Endothelial cell (in vitro differentiated cells): ENCODE measurements at places on chromosomes 4 and X.

- no peak for DNase-seq
Measured at GRCh38 chr4:121459026-121459425, 78.2 kb upstream of the QRFPR start.

- DNase-seq, result no peak
Measured at GRCh38 chr4:21710179-21710835, 238.3 kb downstream of the KCNIP4 start.

GRCh38 chrX:75748431-75748830 is 36.6 kb downstream of the MAGEE2 start:
- no peak for DNase-seq

DNA sequence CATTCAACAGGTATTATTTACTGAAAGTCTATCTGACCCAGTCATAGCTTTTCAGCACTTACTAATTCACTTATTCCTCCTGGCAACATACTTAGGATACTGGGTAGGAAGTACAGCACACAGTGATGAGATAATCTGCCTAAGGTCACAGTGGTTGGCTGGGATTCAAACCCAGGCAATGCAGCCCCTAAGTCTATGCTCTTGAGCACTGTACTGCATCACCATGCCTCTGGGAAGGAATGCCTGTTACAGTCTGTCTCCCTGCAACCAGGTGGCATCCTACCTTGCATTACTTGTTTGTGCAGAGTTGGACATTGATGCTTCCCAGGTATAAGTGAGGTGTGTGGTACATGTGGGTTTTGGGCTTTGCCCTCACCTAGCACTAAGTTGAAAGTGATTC is 21.5 kb upstream of the LRAT start:
- no peak for DNase-seq

GRCh38 chr4:183666088-183666487 is 7.0 kb downstream of the TRAPPC11 start:
- no peak for DNase-seq

DNA sequence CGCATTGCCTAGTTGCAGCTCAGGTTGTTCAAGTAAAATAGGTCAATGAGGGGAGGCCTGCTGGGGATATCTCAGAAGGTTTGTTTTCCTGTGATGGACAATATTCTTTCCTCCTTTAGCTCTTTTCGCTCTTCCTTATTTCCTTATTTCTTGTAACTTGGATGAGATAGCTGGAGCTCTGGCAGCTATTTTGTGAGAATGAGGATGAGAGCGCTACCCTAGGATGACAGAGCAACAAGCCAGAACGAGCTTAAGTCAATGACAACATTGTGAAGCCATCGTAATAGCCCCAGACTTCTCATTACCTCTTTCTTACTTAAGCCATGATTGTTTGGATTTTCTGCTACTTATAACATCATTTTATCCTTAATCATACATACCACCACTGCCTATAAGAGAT is 124.3 kb upstream of the GATB start:
- DNase-seq, result no peak

GRCh38 chr4:102388611-102389010 is 43.3 kb upstream of the SLC39A8 start:
- DNase-seq, result no peak

- DNase-seq, result no peak
Measured at GRCh38 chr4:30755346-30755745, 35.2 kb downstream of the PCDH7 start.

DNA sequence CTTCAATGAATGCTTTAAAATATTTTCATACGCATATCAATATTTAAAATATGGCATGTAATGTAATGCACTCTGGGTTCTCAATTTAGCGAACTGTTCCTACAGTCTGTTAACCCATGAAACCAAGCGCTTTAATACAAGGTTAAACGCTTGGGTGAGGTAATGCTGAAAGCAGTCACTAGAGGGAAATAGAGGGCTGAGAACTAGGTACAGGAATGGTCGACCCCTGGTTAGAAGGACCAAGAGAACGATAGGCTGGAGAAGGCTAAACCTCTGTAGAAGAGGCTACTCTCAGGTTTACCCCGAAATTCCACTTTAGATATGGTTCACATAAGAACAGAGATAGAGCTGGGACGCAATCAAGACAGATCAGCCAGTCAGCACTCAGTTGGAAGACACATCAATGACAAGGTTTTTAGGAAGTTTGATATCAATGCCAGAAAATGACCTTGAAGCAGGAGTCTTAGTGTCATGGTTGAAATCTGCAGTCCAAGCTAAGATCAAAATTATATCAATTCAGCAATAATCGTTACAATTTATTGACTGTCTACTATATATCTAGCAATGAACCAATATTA is 26.9 kb downstream of the ARSJ start:
- peak; percentile 65 for DNase-seq

GRCh38 chr4:175419236-175419718 is 392.8 kb downstream of the GPM6A start:
- no peak for DNase-seq

DNA sequence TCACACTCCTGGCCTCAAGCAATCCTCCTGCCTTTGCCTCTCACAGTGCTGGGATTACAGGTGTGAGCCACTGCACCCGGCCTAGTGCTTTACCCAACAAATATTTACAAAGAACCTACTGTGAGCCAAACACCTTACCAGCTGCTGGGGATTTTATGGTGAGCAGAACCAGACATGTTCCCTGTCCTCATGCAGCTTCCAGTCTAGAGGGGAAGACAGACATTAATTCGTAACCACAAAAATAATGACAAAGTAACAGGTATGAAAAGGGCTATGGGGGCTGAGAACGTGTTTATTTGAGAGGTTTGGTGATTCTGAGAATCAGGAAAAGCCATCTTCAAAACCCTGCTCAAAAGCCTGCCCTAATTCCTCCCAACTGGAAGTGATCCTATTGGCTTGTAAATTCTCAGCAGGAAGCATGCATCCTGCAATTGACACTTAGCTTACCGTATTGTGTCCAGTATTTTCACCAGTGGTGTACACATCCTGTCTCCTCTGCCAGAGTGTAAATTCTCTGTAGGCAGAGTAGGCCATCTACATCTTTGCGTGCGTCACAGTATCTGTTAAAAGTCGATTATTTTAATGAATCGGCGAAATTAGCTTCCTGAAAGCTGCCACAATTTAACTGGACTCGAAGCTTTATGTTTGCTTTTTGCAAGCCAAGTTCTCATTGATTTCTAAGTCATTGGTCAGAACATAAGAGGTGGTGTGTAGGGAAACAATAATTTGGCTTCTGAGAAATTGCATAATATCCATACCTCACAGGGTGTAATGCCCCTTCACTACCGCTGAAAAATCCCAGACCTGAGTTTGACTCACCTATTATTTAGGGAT is 67.0 kb downstream of the TMEM156 start:
- no peak for DNase-seq

DNA sequence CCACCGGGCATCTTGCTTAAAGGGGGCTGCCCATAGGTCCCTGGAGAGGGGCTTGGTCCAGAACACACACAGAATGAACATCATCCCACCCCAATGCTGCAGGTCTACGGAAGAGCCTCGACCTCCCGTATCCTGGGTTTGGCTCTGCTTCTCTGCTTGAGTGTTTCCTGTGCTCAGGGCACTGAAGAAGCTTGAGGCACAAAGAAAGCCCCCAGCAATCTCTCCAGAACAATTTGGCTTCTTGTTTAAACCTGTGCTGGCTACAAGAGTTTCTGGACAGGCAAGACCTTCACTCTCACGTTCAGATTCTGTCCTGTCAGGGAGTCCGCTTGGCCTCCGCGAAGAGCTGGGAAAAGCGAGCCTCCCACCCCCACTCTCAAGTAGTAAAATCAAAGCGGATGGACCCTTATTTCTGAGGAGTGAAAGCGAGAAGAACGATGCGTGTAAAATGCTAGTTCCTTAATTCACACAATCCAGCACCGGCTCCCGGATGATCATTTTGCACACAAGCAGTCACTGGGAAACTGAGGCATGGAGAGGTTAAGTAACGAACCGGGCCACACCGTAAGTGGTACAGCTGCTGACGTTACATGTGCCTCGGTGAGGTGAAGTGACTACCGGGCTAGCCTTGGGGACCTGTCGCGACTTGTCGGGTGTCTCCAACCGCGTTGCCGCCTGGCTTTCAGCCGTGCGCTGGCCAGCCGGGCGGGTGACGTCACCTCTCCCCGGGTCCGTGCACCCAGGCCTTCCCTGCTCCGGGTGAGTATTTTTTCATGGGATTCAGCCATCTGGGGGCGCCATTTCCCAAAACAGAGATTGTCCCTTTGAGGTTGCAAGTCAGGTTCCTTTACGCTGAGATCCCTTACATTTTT is 3.1 kb upstream of the SFRP2 start:
- DNase-seq, result peak; percentile 82

DNA sequence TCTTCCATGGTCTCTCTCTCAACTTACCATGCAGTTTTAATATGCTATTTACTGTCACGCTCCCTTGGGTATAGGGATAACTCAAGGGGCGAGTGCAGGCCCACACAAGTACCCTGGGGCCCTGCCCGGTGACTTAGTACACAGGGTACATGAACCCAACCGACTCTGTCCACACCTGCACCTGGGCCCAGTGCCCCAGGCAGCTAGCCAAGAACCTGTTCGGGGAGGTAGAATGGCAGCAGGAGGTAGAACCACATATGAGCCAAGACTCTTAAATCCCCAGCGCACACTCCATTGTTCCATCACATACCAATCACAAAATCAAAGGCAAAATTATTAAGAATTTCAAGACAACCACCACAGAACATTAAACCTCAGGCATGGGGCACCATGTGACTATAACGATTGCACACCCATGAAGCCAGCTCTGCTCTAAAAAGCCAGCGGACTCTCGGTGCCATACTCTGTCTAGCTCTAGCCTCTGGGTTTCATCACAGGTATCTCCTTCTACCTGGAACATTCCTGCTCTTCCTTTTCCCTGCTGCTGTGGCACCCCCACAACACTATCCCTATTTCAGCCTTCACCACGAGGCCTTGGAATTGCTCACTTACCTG is 14.6 kb downstream of the PHF8 start:
- DNase-seq, result no peak

DNA sequence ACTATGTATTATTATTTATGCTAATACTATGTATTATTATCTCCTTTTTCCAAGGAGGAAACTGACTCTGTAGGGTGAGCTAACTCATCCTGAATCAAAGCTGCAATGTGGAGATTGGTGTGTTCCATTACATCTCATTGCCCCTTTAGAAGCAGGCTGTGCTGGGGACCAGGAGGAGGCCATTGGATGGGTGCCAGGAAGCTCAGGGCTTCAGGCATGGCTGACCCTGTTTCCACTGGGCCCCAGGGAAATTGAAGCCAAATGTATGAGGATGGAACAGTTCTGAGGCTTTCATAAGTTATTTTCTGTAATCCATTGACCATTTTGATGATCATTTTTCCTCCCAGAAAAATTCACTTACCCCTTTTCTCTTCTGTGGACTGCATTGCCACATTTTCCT is 418.8 kb upstream of the ZFP42 start:
- no peak for DNase-seq

DNA sequence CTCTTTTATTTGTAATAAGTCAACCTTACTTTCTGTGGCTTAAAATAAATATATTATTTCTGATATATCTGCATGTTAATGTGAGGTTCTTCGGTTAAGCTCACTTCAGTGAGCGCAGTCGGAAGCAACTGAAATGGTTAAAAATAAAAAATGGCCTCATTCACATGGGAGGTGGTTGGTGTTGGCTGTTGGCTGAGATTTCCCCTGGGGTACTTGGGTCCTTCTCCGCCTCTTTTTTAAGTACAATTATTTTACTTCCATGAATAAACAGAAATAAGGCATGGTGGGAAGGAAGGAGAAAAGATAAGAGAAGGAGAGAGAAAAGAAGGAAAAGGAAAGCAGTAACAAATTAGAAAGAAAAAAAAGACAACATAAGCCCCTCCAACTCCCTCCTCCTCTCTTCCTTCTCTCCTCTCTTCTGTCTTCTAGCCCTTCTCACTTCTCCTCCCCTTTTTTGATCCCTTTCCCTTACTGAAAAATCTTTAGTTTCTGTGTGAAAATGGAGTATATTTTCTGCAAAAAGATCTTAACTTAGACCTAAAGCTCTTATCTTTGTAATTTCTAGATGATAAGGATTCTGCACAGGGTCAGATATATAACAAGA is 19.7 kb upstream of the CXCL3 start:
- no peak for DNase-seq

DNA sequence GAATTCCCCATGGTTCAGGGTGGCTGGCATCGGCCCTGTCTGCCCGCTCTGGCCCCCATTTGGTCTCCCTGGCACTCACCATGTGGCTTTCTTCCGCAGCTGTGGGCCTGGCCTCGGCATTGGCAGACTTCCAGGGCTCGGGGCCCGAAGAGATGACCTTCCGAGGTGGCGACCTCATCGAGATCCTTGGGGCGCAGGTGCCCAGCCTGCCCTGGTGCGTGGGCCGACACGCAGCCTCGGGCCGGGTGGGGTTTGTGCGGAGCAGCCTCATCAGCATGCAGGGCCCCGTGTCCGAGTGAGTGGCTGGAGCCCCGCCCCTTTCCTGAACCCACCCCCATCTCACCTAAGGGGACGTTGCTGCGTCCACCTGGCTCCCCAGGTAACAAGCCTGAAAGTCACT is 20.1 kb downstream of the SH3TC1 start:
- DNase-seq, result no peak

GRCh38 chrX:22795671-22796070 is 204.1 kb upstream of the DDX53 start:
- DNase-seq, result no peak

DNA sequence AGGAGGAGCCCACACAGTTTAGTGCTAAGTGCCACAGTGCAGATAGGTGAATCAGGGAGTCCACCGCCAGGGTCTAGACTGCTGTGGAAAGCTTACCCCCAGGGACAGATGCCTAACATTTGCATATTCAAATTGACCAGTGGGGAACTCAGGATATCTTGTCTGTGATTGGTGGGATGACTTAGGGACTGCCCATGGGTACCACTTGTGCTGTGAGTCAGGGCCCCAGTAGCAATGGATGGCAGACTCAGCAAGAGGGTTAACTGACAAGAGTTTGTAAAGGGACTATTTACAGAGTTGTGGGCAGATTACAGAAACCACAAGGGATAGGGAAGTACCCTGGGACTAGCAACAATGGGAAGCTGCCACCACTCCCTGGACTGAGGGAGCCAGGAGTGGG is 282.1 kb downstream of the BCOR start:
- DNase-seq, result no peak

GRCh38 chr4:38131371-38132091 is 171.3 kb downstream of the PTTG2 start:
- DNase-seq, result no peak

DNA sequence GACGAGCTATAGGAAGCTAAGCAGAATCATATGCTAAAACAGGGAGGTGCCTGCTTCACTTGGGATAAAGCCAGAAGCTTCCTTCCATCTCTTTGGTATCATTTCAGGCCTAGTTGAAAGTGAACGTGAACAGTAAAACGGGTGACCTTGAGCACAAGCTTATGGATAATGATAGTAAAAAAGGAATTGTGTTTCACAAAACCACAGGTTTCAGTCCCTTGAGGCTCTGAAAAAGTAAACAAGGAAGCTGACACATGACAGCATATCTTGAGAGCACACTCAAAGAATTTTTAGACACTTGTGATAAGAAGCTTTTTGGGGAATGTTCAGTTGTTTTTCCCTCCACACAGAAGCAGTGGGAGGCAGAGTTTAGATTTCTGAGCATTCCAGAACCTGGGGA is 286.1 kb downstream of the DCHS2 start:
- no peak for DNase-seq

GRCh38 chr4:6362896-6363295 is 93.2 kb downstream of the WFS1 start:
- DNase-seq, result peak; percentile 71
